ENCODE measurements at places on chromosomes 5 and 9.

DNA sequence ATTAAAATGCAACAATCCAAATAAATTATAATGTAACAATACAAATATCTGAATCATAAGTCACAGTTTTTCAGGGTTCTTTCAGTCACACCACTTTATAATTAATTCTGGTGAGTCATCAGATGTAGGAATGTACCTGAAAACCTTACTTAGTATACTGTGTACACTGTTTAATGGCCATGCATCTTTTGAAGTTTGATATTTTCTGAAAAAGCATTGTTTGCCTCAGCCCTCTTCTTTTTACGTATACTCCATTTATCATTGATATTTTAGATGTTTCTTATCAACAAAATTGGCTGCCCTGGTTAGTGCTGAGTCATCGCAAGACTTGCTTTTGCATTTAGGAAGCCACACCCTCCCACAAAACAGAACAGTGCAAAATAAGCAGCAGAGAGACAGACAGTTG, 218.6 kb downstream of the PJA2 start:
- no peak for DNase-seq

- no peak for DNase-seq
Observed at GRCh38 chr9:137079401-137079787, 2.1 kb downstream of the UAP1L1 start.

DNA sequence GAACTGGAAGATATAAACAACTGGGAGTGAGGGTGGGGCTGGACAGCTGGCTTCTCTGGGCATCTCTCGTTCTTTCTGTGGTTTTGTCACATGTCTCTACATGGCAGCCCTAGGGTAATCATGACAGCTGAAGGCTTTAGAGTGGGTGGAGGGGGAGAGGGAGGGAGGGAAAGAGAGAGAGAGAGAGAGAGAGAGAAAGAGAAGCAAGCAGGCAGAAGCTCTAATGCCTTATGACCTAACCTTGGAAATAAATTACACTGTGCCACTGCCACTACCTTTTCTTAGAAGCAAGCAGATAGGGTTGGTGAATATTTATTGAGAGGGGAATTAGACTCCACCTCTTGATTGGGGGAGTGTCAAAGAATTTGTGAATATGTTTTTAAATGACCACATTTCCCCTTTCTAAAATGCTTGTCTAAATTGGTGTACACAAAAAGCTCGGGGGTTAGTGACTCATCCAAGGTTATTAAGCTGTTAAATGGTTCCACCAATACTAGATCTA, 2.6 kb upstream of the DAPK1 start:
- DNase-seq = no peak

- DNase-seq = no peak
Observed at GRCh38 chr9:25913806-25914205, 235.6 kb upstream of the TUSC1 start.

GRCh38 chr5:74085186-74085585, 459.2 kb downstream of the ARHGEF28 start:
- DNase-seq = no peak

- no peak for DNase-seq
Observed at GRCh38 chr5:9782826-9783560, 152.8 kb upstream of the TAS2R1 start.

GRCh38 chr5:9642621-9643020, 12.5 kb upstream of the TAS2R1 start:
- DNase-seq = no peak

DNA sequence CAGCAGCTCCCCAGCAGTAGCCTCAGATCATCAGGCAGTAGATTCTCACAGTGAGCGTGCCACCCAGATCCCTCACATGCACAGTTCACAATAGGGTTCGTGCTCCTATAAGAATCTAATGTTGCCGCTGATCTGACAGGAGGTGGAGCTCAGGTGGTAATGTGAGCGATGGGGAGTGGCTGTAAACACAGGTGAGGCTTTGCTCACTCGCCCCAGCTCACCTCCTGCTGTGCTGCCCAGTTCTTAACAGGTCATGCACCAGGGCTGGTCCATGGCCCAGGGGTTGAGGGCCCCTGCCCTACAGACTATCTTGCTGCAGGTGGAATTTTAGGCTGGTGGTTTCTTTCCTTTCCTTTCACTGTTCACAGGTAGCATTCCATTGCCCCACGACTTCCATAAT, 100.2 kb downstream of the MRPL36 start:
- DNase-seq = no peak

DNA sequence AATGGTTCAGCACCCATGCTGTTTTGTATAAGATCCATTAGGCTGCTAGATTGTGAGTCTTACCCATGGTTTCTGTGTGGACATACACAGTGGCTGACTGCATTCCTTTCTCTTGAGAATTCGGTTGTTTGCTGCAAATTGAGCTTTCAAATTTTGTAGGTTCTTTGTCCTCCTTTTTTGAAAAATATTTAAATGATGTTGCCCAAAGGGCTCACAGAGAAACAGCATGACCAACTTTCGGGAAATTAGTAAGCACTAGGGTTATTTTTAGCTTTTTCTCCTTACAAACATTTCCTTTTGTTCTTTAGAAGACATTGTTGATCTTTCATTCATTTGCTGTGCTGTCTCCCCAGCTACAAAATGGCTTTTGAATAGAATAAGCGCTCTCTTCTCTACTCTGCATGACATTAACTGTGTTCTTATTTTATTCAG, 79.4 kb downstream of the NLN start:
- DNase-seq = no peak

- no peak for DNase-seq
Observed at GRCh38 chr5:56496581-56497063, 263.5 kb upstream of the ANKRD55 start.

GRCh38 chr9:98031169-98031568, 25.4 kb upstream of the NANS start:
- no peak for DNase-seq

- no peak for DNase-seq
Observed at GRCh38 chr9:106575823-106576222, 287.1 kb upstream of the ZNF462 start.

DNA sequence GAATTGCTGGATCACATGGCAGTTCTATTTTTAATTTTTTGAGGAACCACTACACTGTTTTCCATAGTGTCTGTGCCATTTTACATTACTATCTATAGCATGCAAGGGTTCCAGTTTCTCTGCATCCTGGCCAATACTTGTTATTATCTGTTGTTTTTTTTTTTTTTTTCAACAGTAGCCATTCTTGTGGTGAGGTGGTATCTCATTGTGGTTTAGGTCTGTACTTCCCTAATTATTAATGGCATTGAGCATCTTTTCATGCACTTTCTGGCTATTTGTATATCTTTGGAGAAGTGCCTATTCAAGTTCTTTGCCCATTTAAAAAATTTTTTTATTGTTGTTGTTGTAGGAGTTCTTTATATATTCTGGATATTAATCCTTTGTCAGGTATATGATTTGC, 97.7 kb downstream of the GDNF start:
- DNase-seq = no peak

DNA sequence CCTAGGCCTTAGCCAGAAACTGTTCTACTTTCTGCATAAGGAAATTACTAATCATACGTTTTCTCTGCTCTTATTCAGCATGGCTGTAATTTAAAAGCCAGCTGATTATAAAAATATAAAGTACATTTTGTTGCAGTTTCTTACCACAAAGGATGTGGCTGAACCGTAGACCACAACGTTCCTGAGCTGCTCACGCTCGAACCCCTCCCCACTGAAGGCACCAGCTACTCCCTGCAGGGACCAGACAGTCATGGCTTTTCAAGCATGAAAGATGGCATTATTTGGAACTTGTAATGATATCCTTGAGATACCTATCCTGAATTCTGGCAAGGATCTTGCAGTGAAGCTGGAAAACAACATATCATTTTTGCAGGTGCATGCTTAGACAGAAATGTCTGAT, 91.8 kb upstream of the DMRT1 start:
- no peak for DNase-seq

DNA sequence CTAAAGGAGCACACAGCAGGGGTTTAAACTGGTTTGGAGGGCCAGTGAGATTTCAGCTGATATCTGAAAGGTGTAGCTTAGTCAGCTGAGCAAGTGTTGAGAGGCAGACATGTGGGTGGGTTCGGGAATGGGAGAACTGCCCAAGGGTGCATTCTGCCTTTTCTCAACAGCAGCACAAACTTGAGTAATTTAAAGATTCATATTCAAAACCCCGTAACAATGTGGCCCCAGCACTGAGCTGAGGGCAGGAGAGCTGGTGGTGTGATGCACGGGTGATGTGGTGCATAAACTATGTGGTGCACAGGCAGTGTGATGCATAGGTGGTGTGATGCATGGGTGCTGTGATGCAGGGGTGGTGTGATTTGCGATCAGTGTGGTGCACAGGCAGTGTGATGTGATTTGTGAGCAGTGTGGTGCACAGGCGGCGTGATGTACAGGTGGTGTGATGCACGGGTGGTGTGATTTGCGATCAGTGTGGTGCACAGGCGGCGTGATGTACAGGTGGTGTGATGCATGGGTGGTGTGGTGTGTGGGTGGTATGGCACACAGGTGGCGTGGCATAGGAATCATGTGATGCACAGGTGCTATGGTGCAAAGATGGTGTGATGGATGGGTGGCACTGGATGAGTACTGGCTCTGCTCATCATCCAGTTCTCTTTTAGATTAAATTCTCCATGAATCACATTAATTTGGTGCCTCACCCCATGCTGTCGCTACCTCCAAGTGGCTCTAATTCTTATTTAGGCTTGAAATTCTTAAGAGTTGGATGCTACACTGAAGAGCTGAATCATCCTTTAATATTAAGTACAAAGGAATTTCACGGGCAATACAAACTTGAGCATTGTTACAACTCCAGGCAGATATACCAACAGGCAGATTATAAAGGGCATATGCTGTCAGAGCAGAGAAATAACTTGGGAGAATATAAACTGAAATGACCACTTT, 53.6 kb downstream of the DAP start:
- no peak for DNase-seq

- DNase-seq = no peak
Observed at GRCh38 chr5:65779643-65780042, 57.6 kb downstream of the NLN start.

DNA sequence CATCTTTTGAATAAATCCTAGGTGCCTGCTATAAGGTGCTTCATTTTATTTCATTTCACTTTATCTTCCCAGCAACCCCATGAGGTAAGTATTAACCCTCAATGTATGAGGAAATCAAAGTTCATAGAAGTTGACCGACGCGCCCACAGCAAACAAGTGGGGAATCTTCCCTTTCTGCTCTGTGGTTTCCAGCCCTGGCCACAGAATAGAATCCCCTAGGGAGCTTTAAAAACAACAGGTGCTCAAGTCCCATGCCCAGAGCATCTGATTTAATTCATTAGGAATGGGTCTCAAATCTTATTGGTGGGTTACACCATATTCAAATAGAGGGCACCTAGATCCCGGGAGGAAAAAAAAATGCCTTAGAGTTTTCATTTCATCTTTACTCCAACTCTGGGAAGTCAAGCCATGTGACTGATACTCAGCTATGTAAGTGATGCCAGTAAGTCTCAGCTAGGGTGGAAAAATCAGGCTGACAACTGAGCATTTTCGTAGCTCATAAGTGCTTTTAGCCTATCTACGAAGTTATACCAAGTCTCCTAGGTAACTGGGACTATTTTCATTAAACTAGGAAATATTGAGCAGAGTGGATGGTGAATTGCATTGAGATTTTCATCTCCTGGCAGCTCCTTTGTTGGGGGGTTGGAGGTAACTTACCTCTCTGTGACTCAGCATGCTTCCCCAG, 353.4 kb upstream of the SLC30A5 start:
- no peak for DNase-seq
